Left renal cortex interstitium (tissue), 4 donors: ENCODE measurements at places on chromosomes 12 and 14. TPM values are rescaled to one million over a fixed set of nuclear protein-coding genes. Genes with fewer than 3 reads are reported as not detected.

The VWF gene
- 8.1 TPM for polyA plus RNA-seq

The PROX2 gene
- polyA plus RNA-seq: 0.44 TPM

The SCN8A gene
- polyA plus RNA-seq: 1.5 TPM

The BIN2 gene
- 2.5 TPM for polyA plus RNA-seq

The GON7 gene
- polyA plus RNA-seq: 17.5 TPM

The MGST1 gene
- polyA plus RNA-seq: 42.1 TPM

The RPL10L gene
- polyA plus RNA-seq: 0.22 TPM

The ZNF10 gene
- polyA plus RNA-seq: 16.9 TPM

The COCH gene
- polyA plus RNA-seq: 2.6 TPM

The ZNF384 gene
- 68.1 TPM for polyA plus RNA-seq

The MANSC4 gene
- not detected for polyA plus RNA-seq

The EMC9 gene
- polyA plus RNA-seq: 21.9 TPM

The CLEC9A gene
- 0.52 TPM for polyA plus RNA-seq
